ENCODE measurements at places on chromosomes 13 and 19. TPM values are rescaled to one million over a fixed set of nuclear protein-coding genes. Genes with fewer than 3 reads are reported as not detected.

GRCh38 chr19:53333463-53334449 is at the start of gene ZNF845:
Gene ZNF845, plus strand, starts transcription at chr19:53333749. Its CDS starts 7,559 bp downstream, at chr19:53341308.
- peak within 1 kb of the TSS; percentile 78 for H3K27ac ChIP-seq
- H3K4me3 ChIP-seq, result peak within 1 kb of the TSS; percentile 88
- DNase-seq, result peak; percentile 90
- no peaks in the 10 kb centered on the region for H3K27me3 ChIP-seq

DNA sequence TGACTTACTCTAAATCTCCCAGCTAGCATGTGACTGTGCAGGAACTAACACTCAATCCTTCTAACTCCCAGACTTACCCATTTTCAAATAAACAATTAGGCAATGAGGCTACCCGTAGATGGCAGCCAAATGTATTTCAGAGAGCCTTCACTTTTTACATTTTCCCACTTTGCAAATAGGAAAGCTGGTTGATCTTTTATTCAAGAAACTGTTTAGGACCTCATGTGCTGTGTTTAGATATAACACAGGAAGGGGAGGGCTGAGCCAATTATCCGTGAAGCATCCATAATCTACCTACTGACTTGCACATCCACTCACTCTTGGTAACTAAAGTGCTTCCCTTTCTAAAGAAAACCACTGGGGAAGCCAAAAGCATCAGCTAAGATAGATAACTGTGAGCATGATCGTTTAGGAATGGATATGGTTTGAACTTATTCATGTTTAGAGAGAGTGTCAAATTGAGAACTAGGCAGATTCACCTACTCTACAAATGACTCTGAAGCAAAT is 33.4 kb downstream of the MBNL2 start:
- H3K36me3 ChIP-seq, result no peaks in the 10 kb centered on the region
- no peaks in the 10 kb centered on the region for H3K27me3 ChIP-seq
- no peak overlapping the region for H3K4me3 ChIP-seq
- H3K4me1 ChIP-seq, result peaks cover 49% of the 10 kb centered on the region
- peak; percentile 65 for DNase-seq
- peak overlapping the region; percentile 96 for H3K27ac ChIP-seq

DNA sequence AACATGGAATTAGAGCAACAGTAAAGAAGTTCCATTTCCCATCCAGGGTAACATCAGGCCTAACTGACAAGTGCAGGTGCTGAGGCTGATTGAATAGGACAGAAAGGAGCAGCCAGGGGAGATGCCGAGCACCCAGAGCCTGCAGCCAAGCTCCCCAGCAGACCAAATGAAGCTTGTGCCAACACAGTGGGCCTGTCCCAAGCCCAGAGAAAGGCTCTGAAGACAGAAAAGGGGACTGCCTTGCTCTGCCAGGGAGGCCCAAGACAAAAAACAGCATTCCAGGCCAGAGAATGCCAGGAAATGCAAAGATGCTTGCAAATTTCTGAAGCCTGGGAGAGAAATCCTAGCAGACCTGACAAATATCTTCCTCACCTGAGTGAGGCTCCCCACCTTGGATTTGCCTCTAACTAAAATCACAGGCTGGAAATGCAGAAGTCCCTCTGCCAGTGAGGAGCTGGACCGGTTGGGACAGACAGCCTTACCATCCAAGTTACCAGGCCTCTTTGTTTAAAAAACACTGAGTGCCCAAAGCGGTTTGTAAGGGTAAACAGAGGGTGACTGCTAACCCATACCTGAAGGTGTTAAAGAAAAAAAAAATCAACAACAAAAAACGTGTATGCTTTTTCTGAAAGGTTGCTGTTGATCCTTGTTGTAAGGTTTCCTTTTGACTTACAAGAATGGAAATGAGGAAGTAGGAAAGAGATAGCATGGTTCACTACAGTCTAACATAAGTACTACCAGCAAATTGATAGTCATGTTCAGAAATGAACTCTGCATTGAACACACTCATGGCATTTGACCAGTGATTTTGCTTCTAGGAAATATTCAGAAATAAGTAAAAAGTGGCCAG is 11.8 kb upstream of the HMGB1 start:
- no peak for DNase-seq
- H3K4me1 ChIP-seq, result no peaks in the 10 kb centered on the region
- H3K27ac ChIP-seq, result no peak overlapping the region
- H3K27me3 ChIP-seq, result no peaks in the 10 kb centered on the region

DNA sequence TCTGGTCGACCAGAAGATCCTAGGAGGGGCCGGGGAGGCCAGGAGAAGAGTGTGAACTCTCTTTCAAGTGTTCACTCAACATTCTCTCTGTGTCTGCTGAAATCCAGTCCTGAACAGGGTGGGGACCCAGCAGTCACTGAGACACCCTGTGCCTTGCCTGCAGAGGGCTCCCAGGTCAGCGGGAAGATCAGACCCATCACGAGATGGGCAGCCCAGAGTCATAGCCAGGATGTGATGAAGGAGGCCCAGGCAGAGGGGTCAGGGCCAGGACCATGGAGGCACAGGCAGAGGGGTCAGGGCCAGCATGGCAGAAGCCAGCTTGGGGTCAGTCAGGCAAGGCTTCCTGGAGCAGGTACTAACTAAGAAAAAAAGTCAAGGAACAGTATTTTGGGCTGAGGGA is 9.4 kb downstream of the NUMBL start:
- H3K36me3 ChIP-seq, result peaks cover 47% of the 10 kb centered on the region
- no peaks in the 10 kb centered on the region for H3K27me3 ChIP-seq
- H3K4me3 ChIP-seq, result no peak overlapping the region
- no peak for DNase-seq
- no peaks in the 10 kb centered on the region for H3K4me1 ChIP-seq
- H3K27ac ChIP-seq, result no peak overlapping the region

GRCh38 chr19:50461066-50461875 is 15.0 kb upstream of the EMC10 start:
- no peak overlapping the region for H3K4me3 ChIP-seq
- peaks cover 9% of the 10 kb centered on the region for H3K27me3 ChIP-seq
- H3K36me3 ChIP-seq, result no peaks in the 10 kb centered on the region
- no peak overlapping the region for H3K27ac ChIP-seq
- H3K4me1 ChIP-seq, result peaks cover 2% of the 10 kb centered on the region

GRCh38 chr19:2150794-2151338 is 500 bp downstream of the AP3D1 start:
- H3K4me1 ChIP-seq, result peaks cover 15% of the 10 kb centered on the region
- H3K4me3 ChIP-seq, result peak overlapping the region; percentile 95
- H3K27ac ChIP-seq, result peak overlapping the region; percentile 92
- H3K36me3 ChIP-seq, result peaks cover 5% of the 10 kb centered on the region
- no peaks in the 10 kb centered on the region for H3K27me3 ChIP-seq

Gene GIPR
- not detected for total RNA-seq

Gene CD177
- 0.33 TPM for total RNA-seq

Gene C13orf46
- total RNA-seq, result 0.26 TPM

Gene BSPH1
- total RNA-seq, result not detected

Gene TINCR
- 0.17 TPM for total RNA-seq

Gene LIM2
- not detected for total RNA-seq

Gene ZNF433
- 5.1 TPM for total RNA-seq

Measured in fibroblast of lung (primary cell).